ENCODE measurements at places on chromosomes 4 and X. TPM values are rescaled to one million over a fixed set of nuclear protein-coding genes. Genes with fewer than 3 reads are reported as not detected.

DNA sequence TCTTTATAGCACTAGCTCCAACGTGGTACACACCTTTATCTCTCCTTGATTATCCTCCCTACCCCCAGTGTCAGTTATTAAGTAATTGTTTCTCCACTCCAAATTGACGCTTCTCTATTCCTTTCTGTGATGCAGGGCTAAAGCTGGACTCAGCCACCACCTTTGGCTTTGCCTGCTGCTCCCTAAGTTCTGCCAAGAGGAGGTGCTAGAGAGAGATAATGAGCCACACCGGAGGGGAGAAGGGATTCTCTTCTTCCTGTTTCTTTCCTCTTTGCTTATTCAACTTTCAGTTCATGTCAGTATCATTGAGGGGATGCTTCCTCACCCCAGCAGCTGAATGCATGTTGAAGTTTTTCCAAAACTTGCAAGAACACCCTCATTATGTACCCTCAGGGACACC lies 176.5 kb downstream of the GBA3 start:
- DNase-seq: no peak

DNA sequence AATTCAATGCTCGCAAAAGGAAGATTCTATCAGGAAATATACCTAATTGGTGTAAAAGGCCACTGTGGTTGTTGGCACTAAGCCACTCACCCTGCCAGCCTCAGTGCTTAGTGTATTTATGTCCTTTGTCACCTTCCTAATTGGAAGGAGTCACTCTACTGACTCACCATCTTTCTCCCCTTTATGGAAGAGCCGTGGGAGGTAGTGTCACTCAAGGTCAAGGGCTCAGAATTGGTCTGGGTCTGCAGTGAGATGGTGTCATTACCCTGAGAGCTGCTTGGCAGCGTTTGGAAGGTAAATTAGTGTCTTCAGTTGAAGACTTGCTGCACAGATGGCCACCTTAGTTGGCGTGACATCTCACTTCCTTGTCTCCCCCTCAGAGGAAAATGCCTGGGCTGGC lies 41.7 kb upstream of the CDKN2AIP start:
- no peak for DNase-seq

DNA sequence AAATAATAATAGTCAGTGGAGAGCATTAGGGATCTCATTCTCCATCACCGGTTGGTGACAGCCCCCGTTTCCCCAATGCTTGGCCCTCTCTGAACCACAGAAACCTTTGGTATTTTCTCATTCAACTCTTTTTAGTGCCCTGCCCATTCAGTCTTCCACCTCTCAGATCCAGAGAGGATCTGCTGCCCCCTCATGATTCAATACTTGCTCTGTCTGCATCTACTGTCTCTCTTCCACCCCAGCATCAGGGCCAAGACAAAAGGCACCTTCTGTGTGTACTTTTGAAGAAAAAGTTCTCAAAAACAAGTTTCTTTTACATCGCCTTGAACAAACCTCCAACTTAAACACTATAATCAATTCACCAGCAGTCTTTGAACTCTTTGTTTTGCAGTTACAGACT lies 19.3 kb downstream of the CLTRN start:
- DNase-seq: no peak

Gene RAB9B
- 0.64 TPM for total RNA-seq

- no peak for DNase-seq
Observed at GRCh38 chr4:160848901-160849760, 1314.7 kb downstream of the FSTL5 start.

Gene NRK
- 4.7 TPM for total RNA-seq

- DNase-seq: no peak
Observed at GRCh38 chrX:153885968-153886903, at the start of gene L1CAM. Gene L1CAM, minus strand, starts transcription at chrX:153886173. Its CDS starts 10,337 bp downstream, at chrX:153875836.

Gene FAM47E
- 0.86 TPM for total RNA-seq

- DNase-seq: peak; percentile 73
Observed at GRCh38 chr4:20432088-20432487, 180.4 kb downstream of the SLIT2 start.

DNA sequence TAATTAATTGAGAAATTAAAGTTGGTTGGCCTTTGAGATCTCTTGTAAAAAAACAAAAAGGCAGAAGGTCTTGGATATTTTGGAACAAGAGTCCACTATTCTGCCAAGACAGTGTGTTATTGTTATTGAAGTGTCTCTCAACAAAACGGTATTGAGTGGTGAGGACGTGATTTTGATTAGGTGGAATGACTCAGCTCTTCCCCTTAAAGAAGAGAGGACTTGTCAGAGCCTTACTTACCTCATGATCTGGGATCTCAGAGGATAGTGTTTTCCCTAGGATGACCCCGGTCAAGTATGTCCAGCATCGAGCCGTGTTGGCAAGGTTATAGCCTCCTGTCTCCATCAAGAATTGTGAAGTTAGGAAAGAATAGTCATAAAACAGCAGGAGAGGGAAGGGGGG lies 110.9 kb downstream of the HDAC8 start:
- DNase-seq: peak; percentile 42

GRCh38 chrX:140141444-140142029 lies 176.2 kb upstream of the CXorf66 start:
- peak; percentile 19 for DNase-seq
